ENCODE measurements at places on chromosomes 11 and 22.
A peak's percentile ranks its signal among the peaks of the same experiment; 100 is the strongest.

DNA sequence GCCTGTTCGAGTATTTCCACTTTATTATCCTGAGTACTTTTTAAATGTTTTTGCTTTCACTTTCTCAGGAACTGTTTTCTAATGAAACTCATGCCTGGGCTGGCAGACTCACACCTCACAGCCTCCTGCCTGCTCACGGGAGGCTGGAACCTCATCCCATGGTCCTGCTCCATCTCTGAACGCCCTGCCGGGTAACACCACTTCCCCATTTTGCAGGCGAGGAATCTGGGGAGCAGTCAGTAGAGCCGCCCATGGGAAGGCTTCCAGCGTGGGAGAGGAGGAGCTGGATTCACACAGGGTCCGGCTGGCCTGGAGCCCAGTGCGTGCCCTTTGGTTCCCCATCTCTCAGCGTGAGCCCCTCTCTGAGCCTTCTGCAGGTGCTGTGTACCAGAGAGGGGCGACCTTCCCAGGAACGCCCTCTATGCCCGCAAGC is 53.6 kb downstream of the SCUBE1 start:
- DNase-seq: no peak

- no peak for DNase-seq
Measured at GRCh38 chr22:19120829-19121630, 1.2 kb downstream of the DGCR2 start.

- DNase-seq: peak; percentile 84
Measured at GRCh38 chr11:75384438-75385080, 14.8 kb upstream of the RPS3 start.

GRCh38 chr11:75505916-75506692 is 19.6 kb downstream of the GDPD5 start:
- peak; percentile 76 for DNase-seq

GRCh38 chr11:12785901-12786300 is 111.7 kb downstream of the TEAD1 start:
- DNase-seq: no peak

- DNase-seq: no peak
Measured at GRCh38 chr11:77981346-77981947, 13.0 kb downstream of the INTS4 start.

DNA sequence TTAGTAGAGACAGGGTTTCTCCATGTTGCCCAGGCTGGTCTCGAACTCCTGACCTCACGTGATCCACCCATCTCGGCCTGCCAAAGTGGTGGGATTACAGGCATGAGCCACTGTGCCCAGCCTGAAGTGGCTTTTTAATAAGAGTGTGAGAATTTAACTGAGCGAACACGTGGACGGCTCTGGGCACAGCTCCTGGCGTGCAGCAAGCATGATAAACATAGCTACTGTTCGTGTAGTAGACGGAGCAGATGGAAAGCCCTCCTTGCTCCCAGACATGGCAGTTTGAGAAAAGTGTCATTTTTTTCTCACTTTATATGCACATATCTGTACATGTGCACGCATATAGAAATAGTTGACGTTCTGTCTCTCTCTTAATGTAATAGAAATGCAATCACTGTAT is 7.0 kb downstream of the EMID1 start:
- DNase-seq: no peak

GRCh38 chr11:80958987-80959386 is 1518.2 kb upstream of the TENM4 start:
- DNase-seq: no peak

DNA sequence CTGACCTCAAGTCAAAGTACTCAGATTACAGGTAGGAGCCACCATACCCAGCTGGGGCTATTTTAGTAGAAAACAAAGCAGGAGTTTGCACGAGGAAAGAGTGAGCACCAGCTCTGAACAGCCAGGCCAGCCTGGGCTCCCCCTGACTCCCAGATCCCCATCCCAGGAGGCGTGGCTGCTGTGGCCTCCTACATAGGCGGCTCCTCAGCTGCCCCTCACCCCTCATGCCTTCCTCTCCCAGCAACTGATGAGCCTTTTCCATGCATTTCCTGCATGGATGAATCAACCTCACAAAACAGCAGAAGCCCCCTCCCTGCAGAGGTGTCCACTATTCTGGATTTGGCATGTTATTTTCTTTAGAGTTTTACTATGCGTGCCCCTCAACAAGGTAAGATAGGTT is 10.5 kb upstream of the FLRT1 start:
- no peak for DNase-seq

DNA sequence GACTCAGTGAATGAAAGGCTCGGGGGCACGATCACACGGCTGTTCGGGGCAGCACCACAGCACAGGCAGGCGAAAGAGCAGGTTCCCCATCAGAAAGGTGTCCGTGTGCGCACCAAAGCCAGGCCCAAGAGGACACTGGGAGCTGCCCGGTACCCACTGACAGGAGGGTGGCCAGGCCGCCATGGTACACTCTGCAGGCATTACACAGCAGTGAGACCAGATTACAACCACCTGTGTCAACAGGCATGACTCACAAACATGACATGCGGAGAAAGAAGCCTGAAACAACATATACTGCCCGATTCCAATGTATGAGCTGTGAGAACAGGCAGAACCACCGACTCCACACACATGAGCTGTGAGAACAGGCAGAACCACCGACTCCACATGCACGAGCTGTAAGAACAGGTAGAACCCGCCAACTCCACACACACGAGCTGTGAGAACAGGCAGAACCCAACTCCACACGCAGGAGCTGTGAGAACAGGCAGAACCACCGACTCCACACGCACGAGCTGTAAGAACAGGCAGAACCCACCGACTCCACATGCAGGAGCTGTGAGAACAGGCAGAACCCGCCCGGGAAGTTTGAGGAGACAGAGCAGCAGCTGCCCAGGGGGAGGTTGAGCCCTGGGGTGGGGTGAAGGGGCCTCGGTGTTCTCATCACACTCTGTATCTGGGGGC is 32.6 kb downstream of the KIAA0930 start:
- peak; percentile 14 for DNase-seq

GRCh38 chr11:22432291-22433093 is 94.3 kb downstream of the SLC17A6 start:
- DNase-seq: peak; percentile 79

GRCh38 chr22:49466878-49467595 is 360.6 kb downstream of the BRD1 start:
- DNase-seq: no peak

DNA sequence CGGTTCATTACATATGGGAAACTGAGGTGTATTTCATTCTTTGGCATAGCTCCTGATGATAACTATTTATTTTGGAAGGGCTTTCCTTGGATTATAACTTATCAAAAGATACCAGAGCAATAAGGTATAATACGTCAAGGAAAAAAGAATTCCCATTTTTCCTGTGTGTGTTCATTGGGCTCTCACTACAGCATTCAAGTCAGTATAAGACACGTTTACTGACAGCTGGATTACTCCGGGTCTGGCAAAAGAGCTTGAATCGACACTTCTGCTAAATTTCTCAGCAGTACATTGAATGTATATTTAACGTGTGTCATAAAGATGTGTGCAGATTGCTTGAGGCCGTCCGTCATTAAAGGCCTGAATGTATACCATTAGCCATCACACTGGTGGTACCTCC is 163.4 kb downstream of the NCAM1 start:
- no peak for DNase-seq

DNA sequence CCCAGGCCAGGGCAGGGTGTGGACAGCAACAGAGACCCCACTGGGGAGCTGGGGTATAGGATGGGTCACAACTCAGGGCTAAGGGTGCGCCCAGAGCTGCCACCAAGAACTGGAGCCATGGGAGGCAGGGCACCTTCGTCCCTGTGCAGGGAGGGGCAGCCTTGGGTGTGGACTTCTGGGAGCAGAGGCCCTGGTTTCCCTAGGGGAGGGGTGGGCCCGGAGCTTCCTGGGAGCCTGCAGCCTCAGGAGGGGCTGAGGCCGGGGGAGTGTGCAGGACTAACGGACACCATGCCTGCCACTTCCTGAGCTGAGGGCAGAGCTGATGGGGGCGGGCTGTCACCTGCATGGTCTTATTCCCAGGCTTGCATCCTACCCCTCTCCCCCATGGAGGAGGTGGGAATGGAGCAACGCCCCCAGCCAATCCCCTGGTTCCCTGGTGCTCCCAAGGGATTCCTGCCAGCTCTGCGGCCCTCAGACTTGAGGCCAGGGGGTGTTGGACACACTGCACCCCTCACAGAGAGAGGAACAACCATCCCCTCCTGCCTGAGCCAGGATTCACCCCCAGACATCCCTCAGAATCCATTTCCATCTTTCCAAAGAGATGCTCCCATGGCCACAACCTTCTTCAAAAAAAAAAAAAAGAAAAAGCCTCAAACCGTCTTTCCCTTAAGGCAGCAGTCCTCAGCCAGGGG is 225.7 kb downstream of the CTTN start:
- no peak for DNase-seq

DNA sequence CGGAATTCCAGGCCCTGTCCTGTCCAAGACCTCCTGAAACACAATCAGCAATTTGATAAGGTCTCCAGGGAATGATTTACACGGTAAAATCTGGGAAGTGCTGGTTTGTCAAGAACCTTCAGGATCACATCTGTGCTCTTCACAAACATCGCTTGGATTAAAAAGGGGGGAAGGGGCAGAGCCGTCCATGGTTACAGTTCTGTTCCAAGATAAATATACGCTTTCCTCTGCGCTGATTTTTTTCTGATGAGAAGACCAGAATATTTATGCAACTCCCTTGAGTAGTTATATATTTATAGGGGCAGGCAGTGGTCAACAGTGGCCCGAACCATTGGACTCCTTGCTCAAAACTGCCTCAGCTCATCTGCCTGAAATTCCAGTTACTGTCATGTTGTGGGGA is 9.2 kb upstream of the APOL5 start:
- DNase-seq: no peak

DNA sequence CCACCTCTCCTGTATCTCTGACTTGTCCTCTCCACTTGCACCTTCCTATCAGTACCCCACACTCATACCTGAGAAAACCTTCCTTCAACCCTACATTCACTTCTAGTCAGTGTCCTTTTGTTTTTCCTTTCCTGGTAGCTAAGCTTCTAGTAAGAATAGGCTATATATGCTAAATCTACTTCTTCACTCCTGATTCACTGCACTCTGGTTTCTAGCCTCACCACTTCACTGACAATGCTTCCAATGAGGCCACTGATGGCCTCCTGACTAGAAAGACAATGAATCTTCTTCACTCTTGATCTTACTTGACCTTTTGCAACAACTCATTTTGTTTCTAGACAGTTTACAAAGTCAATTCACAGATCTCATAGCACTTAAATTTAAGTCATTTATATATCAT is 52.0 kb downstream of the RELT start:
- DNase-seq: no peak

DNA sequence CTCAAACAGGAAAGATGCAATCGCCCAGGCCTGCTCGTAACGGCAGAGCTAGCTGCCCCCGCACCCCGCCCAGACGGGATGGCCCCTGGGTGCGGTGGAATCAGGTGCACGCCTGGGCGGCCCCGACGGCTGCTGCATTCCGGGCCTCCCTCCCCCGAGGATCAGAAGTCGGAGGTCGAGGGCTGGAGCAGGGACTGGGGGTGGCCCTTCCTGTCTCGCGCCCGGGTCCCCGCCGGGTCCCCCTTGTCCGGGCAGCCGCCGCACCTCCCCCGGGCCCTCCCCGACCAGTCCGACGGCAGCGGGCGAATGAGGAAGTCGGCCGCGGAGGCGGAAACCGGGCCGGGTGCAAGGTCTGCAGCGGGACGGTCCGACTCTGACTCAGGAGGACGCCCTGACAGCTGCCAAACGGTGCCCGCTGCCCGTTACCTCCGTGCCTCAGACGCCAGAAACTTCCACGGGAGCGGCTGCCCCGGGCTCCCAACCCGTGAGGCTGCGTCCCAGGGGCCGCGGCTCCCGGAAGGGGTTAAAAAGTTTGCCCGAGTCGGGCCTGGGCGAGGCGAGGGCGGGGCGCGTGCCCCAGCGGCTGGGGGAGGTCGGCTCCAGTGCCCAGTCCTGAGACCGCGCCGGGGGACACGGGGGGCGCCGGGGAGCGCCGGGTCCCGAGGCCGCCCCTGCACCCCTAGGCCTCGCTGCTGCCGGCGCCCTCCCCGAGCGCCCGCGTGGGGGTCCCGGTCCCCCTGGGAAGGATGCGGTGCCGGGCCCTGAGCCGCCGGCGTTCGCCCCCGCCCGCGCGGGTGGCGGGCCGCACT is 663 bp downstream of the MYH9 start:
- peak; percentile 50 for DNase-seq

DNA sequence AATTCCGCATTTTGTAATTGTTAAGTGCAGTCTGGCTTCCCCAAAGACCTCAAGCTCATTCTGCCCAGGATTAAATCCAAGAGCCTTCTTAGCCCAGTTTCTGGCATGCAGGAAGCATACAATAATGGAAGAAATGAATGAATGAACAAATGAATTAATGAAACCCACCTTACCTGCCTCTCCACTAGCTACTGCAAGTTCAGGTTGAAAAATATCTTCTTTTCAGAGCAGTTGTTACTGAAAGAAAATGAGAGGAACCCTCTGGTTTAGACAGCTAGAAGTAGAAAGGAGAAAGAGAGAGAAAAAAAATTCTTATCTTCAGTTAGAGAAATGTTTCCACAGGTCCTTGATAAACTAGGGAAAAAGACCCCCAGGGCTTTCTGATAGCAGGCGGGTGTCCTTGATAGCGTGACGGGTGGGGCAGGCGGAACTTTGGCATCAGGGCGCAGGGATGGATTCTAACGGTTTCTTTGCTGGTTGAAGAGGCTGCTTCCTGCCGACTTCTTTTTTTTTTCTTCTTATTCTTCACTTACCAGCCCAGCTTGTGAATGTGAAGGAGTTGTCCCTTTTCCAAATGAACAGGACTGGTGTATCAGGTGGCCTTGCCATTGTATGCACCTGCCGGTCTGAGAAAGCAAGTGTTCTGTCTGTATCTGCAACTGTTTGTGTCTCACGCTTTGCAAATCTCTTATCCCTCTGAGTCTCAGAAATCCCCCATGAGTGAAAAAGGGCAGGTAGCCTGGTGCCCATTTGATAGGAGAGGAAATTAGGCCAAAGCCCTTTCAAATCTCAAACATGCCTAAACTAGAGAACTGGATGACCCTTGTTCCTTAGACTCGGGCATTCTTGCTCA is 10.0 kb downstream of the LMO2 start:
- DNase-seq: no peak

- DNase-seq: no peak
Measured at GRCh38 chr11:71286701-71287643, 34.6 kb upstream of the SHANK2 start.

- no peak for DNase-seq
Measured at GRCh38 chr11:20452585-20452984, 65.1 kb downstream of the PRMT3 start.

DNA sequence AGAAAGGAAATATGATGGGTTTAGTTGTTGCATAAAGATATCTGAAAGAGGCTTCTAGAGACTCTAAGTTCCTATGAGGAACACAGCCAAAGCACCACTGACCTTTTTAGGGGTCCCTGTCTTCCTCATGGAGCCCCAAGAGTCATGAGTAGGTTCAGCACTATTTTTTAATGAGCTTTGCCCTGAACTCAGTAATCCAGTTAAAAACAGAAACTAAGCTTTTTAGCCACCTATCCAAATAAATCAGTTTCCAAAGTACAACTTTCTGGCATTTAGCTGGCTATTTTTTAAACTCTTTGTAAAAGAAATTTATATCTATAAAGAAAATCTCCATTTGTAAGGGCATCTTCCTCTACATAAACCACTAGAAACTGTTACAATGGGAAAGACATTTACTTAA is 241.8 kb upstream of the UBASH3B start:
- DNase-seq: no peak
